Renal cortical epithelial cell (primary cell): ENCODE measurements at places on chromosomes 13 and 19.
A peak's percentile ranks its signal among the peaks of the same experiment; 100 is the strongest.

- peak; percentile 5 for DNase-seq
These were observed 90.1 kb upstream of the C1QTNF9B start for GRCh38 chr13:23987331-23987894.

DNA sequence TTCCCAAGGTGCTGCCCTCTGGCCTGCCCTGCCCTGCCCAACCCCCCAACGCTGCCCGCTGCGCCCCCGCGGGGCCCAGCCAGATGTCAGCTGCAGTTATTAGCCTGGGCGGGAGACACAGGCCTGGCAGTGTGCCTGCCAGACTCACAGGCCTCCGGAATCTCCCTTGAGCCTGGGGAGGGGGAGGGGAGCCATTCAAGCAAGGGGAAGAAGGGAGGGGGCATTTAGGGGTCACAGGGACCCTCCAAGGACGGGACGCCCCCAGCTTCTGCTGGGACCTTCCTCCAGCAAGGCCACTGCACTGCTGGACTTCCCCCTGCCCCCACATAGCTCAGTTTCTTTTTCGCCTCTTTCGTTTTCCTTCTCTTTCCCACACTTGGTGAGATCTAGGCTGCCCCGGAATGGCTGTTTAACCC lies 2.6 kb upstream of the JUNB start:
- peak; percentile 66 for DNase-seq

- no peak for DNase-seq
These were observed 14.2 kb downstream of the SIGLEC5 start for GRCh38 chr19:51615991-51616390.

DNA sequence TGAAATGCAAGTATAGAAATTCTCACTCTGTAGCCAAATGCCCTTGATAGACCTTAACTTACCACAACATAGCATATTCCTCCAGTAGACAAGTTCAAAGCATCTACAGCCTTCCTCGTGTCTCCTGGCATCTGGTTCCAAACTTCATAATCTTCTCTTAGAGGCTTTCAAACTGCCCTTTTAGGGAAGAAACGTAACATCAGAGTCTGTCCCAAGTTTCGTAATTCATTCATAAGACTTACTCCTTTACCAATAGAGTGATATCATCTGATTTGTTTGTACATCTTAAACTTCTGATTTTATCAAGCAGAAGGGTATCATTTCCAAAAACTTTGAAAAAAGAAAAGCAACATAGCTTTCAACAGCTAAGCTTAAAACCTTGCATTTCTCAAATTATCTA lies 137.4 kb downstream of the SPRY2 start:
- no peak for DNase-seq

DNA sequence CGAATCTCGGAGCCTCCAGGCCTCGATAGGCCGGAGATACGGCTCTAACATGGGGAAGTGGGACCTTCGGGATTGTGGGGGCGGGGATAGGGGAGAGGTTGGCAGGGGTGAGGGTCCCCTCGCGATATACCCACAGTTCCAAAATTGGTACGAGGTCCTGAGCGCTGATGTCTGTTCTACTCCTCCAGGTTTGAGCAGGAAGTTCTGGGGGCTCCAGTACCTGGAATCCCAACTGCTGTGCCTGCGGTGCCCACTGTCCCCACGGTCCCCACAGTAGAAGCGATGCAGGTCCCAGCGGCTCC lies 447 bp downstream of the RBM42 start:
- DNase-seq = no peak
